ENCODE measurements at places on chromosomes 3 and 15.

DNA sequence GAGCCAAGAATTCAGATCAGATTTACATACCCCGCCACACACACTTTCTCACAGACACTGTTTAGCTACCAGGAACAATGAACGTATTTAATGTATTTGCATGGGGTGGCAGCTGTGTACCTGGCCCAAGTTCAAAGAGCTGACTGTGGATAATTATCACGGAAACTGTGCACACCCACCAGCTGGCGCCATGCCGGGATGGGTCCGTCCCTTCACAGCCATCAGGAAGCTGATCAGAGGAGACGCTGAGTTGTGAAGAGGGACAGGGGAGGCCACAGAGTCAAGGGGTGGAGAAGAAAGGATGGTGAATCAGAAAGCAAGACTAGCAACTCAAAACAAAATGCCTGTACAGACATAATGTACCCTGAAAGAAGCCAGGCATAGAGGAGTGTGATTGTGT, 13.1 kb upstream of the PLA2G4D start:
- no peak for DNase-seq

DNA sequence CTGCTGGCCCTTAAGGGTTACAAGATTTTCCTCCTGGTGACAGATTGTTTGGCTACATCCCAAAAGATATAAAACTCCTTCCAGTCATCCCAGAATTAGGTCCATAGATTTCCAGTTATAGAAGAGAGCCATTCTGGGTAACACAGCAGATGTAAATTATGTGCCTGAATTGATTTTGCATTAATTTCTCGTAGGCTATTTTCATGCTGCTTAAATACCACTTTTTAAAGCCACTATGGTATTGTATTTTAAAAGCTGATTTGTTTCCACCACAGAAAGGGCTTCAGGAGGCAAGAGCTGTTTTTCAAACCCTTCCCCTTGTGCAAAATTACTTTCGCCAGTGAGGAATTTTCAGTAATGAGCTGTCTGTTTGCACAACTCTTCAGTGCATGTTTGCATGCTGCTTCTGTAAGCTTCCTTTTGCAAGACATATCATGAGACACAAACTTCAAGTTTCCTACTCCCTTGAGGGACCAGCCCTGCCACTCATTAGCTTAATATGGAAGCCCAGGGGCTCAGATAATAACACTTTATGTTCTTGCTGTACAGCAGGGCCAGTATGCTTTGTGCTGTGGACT, 105.4 kb upstream of the TNIK start:
- DNase-seq = no peak

DNA sequence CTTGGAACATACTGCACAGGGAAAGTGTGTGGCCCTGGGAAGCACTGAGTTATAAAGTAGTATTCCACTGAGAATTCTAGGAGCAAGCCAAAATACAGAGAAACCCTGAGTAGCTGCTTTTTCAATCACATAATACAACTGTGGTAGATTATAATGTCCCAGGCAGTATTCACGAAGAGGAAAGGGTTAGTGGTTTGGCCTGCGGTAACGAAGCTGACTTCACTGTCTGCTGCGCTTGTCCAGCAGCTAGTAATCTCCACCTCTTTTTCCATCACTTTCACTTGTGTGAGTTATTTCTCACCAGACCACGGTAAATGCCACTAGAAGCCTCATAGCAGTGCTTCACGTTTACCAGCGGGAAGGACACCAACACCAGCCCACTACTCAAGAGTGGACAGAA, 34.4 kb downstream of the RPL39L start:
- DNase-seq = no peak

- no peak for DNase-seq
Measured at GRCh38 chr3:56059731-56060130, 408.5 kb downstream of the ERC2 start.

GRCh38 chr15:80414546-80415357, 10.6 kb downstream of the ARNT2 start:
- no peak for DNase-seq

DNA sequence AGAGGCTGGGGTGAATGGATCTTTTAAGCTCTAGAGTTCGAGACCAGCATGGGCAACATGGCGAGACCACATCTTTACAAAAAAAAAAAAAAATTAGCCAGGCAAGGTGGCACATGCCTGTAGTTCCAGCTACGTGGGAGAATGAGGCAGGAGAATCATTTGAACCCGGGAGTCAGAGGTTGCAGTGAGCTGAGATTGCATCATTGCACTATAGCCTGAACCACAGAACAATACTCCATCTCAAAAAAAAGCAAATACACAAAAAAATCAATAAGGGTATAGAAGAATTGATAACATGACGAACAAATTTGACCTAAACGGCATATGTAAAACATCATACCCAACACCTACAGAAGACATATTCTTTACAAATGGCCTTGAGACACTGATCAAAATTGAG, 668.4 kb downstream of the MECOM start:
- DNase-seq = no peak

DNA sequence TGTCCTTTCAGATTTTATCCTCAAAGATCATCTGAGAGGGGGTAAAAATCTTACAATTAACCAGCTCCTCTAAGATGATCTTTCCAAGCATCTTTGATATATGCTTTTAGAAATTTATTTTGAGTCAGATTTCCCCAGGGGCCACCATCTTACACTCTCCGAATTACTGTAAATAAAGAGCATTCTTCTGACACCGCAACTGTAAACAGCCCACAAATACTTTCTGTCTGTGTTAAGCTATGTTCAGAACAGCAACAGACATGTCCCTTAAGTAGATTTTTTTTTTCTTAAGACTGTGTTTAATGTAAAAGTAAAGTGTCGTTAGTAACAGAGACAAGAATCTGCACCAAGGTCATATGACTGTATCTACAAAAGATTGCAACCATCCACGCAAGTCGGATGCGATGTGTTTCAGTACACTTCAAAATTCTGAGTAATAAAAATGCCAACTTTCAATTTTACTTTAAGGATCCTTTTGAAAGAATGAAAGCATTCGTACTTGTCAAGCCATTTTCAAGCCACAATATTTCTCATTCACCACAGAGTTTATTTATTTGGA, 159.0 kb upstream of the KCNH8 start:
- DNase-seq = no peak

DNA sequence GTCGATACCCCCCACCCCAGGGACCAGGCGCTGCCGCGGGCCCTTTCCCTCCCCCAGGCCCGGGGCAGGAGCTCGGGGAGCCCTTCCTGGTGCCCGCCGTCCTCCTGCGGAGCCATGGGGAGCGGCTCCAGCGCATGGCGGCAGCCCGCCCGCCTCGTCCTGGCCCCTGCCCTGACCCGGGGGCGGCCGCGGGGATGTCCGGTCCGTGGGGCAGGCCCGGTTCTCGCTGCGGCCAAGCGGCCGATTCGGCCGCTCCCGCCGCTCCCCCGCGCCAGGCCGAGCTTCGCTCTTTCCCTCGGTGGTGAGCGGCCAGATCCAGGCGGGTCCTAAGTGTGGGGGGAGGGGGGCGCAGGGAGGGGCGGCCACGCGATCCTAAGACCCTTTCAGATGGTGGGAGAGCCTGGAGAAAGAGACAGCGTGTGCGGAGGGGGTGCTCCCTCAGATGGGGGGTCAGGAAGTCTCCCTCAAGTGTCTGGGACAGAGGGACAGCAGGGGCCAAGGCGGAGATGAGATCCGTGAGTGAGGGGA, 1.3 kb downstream of the NEIL1 start:
- no peak for DNase-seq

GRCh38 chr15:86205096-86205495, 125.4 kb downstream of the AGBL1 start:
- DNase-seq = no peak

- DNase-seq = no peak
Measured at GRCh38 chr3:180188512-180189309, 152.0 kb upstream of the PEX5L start.

DNA sequence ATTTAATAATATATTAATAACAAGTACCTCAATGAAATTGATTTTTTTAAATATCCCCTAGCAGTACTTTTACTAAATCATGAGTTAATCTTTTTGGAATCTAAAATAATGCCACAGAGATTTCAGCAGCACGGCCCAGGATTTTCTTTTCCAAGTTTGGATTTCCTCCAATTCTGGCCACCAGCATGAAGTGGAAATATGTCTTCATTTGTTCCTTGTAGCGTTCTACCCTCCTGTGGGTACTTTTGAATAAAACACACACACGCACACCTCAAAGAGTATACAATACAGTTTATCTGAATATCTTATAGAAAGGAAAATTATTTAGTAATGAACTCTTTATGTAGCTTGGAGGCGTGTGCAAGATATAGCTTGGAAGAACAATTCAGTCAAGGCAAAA, 125.1 kb upstream of the STT3B start:
- DNase-seq = no peak

GRCh38 chr15:90553248-90553745, 23.6 kb downstream of the CRTC3 start:
- no peak for DNase-seq

DNA sequence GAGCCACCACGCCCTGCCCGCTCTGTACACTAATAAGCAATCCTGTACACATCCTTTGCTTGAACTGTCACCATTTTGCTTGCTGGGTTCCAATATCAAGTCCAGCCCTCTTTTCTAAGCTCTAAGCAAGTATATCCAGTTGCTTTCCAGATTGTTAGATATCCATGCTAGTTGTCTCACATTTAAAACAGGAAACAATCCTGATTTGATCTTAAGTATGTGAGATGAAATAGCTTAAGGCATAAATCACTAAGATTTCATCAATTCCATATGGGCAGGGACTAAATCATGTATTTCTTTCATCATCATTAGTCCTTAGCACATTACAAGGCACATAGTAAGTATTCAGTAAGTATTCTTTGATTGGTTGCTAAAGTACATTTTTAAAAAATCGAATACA, 16.2 kb downstream of the ATP11B start:
- DNase-seq = no peak

- no peak for DNase-seq
Measured at GRCh38 chr3:61668317-61668864, 107.0 kb downstream of the PTPRG start.

GRCh38 chr15:25832158-25832557, 31.0 kb downstream of the ATP10A start:
- peak; percentile 51 for DNase-seq

DNA sequence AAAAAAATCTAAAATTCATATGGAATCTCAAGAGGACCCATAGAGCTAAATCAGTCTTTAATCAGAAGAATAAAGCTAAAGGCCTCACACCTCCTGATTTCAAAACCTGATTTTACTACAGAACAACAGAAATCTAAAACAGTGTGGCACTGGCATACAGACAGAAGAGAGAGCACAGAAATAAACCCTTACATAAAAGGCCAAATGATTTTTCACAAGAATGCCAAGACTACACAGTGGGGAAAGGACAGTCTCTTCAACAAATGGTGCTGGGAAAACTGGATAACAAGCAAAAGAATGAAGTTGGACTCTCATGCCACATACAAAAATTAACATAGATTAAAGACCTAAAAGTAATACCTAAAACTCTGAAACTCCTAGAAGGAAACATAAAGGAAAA, 10.1 kb downstream of the TOP2B start:
- DNase-seq = no peak

GRCh38 chr15:74158855-74159650, 14.5 kb upstream of the ISLR start:
- no peak for DNase-seq

GRCh38 chr3:107555359-107555758, 32.6 kb downstream of the BBX start:
- DNase-seq = no peak

DNA sequence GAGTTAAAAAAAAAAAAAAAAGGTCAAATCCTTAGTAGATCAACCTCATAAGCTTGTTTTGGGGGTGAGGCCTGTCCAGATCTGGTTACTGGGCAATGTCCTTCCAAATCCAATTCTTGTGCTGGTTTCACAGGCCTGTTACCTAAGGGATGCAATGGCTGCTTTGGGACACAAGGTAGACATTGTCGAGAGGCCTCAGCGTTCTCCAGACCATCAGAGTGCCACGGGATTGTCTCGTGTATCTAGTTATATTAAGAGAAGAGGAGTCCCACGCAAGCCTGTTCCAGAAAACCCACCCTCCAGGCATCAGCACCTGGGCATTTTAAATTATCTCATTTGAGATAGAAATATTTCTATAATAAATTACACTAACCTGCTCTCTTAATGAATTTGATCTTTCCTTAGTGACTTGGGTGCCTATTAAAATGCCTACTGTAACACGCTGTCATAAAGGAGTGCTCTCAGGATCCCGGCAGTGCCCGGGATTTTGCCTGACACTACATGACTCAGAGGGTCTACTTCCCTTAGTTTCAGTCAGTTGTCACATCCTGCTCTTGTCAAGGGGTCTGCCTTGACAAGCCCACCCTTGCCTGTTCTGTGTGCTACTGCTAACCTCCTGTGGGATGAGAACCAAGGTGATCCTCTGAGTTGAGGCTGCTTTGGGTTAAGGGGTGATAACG, 116.0 kb downstream of the LIPC start:
- DNase-seq = no peak

- no peak for DNase-seq
Measured at GRCh38 chr3:50531201-50531600, 27.8 kb upstream of the CACNA2D2 start.

- no peak for DNase-seq
Measured at GRCh38 chr15:27091270-27091940, 120.4 kb downstream of the GABRG3 start.

GRCh38 chr3:55085231-55085630, 157.4 kb upstream of the LRTM1 start:
- DNase-seq = no peak

DNA sequence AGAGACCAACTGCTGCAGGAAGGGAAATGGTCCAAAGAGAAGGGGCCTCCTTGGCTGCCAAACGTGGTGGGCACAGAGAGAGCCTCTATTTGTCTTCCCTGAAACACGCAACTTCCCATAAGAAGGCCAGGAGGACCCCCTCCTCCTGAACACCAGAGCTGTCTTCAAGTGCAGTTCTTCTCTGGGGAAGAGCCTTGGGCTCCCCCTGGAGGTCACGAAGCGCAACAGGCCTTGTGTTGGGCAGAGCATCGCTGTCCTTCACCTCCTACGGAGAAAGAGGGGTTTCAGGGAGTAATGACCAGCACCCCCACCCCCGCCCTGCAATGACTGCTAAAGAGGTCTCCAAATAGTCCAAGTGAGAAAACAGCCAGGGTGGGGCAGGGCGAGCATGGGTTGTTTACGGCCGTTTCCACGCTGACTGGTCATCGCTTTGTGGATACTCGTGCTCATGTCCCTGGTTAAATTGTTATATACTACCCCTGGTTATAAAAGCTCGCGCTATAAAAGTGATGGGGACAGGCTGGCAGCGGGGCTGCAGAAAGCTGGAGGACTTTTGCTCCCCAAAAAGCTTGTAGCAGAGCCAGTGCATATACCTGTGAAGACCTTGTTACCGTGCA, 397.5 kb upstream of the ATP10A start:
- DNase-seq = no peak

DNA sequence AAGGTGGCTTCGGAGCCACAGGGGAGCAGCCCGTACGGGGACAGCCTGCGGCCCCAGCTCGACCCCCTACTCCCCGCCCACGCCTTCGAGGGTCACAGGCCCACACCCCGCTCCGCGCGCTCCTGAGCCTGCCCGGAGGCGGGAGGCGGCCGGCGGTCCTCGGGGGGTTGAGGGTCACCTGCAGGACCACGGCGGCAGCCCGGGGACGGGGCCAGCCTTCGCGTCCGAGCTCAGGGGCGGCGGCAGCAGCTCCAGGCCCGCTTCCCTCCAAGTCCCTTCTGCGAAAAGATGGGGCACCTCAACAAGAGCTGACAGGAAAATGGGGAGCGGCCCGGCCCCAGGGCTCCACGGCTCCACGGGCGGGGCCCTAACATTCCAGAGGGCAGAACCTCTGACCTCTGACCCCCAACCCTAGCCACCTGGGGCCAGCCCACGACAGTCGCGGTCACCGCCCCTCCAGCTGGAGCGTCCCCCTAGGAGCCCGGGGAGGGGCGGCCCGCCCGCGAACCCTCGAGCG, 428 bp downstream of the LYSMD4 start:
- DNase-seq = no peak

GRCh38 chr15:69275074-69275670, 23.5 kb upstream of the PAQR5 start:
- DNase-seq = no peak

All from activated CD4-positive, alpha-beta T cell treated with anti-CD3 and anti-CD28 coated beads, Interleukin-2, amount 50 U/mL, for 24 hours (primary cell).